ENCODE measurements at places on chromosomes 2 and 18.

DNA sequence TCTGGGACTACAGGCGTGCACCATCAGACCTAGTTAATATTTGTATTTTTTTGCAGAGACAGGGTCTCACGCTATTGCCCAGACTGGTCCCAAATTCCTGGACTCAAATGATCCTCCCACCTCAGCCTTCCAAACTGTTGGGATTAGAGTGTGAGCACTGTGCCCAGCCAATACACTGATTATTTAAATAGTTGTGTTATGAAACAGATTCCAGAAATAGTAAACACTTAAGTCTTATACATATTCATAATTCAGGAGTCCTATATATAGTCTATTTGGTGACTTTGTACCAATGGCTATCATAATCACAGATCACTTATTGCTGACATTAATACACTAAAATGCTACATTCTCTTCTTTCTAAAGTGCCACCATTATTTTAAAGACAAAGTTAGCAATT, 12.8 kb downstream of the NFU1 start:
- DNase-seq = no peak

DNA sequence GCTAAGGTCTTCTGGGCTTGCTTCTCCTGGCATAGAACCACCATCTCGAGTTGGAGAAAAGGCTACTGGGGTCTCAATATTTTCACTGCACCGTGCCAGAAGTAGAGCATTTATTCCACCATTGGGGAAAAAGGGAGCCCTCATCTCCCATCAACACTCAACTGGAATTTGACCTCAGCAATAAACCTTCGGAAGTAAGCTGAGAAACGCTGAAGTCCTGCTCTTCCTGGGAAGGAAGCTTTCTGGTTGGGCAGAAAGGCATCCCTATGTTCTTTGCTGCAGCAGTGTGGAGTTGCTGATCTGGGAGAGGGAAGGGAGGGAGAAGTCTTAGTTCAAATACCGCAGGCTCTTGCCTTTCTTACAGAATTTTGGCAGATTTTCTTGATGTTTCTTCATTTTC, 368.8 kb downstream of the NUP35 start:
- DNase-seq = no peak

GRCh38 chr2:190535121-190535439, 558 bp upstream of the NEMP2 start:
- no peak for DNase-seq

GRCh38 chr2:111945444-111946293, 47.3 kb downstream of the MERTK start:
- DNase-seq = no peak

DNA sequence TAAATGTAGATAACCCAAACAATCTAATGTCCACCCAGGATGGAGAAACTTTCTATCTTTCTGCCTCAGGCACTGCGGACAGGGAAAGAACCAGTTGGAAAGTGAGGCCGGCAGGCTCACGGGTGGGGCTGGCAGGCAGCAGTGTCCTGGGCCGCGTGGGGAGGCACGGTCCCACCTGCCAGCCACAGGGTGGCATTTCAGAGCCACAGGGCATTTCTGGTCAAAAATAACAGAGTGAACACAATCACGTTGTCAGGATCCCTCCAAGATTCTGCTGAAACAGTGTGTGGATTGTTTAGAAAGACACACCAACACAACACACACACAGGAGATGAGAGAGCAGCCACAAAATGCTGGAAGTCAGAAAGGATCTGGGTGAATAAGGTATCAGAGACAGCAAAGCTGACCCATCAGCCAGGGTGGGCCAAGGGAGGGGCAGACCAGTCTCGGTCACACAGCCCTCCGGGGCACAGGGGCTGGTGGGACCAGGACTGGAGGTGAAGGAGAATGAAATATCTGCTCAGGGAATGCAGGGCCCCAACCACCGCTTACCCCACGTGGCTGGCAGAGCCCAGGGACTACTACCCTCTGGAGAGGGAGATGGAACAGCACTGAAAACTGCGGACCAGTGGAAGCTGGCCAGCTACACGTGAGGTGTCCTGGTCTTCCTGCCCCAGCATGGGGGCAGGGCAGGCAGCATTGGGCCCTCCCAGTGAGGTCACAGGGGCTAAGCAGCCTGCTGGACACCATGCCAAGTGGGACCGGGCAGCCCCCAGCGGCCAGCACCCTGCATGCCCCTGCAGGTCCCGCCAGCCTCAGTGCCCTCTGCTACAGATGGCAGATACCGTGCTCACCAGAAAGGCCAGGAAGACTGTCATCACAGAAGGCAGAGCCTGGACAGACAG, 173.9 kb downstream of the HDAC4 start:
- no peak for DNase-seq

- DNase-seq = no peak
Observed at GRCh38 chr2:215028231-215028630, 110.2 kb downstream of the ABCA12 start.

GRCh38 chr2:107107351-107107750, 221.4 kb upstream of the ST6GAL2 start:
- DNase-seq = no peak

DNA sequence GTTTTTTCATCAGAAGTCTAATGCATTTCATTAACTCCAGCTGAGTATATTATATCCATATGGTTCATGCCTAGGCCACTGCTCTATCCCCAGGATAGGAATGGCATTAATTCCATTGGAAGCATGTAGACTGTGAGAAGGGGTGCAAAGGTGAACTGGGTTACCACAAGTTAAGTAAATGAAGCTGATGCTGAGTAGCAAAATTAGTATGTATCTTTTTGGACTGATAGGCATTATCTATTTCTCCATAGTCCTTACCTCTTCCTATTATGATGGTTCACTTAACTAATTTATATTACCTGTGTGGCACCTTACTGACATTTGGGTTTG, 24.9 kb downstream of the UBE2E3 start:
- DNase-seq = no peak

GRCh38 chr18:39350945-39351344, 1785.3 kb upstream of the CELF4 start:
- no peak for DNase-seq

- no peak for DNase-seq
Observed at GRCh38 chr2:134479696-134480330, 225.9 kb downstream of the MGAT5 start.

- no peak for DNase-seq
Observed at GRCh38 chr18:6270771-6271216, 143.9 kb downstream of the L3MBTL4 start.

DNA sequence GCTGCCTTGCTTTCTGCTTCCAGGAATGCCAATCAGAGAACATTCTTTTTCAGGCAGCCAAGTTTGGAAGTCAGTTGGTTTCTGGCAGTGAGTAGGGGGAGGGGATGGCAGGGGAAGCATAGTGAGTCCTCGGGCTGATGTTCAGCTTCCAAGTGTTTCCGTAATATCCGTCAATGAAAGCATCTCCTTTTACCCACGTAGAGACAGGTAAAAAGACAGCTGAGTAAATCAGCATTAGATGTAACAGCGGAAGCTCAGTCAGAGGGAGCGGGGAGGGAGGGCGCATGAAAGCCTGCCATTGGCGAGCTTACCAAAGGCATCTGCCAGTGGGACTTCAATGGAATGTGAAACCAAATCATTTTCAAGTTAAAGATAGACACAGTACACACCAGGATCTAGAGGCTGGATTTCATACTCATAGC, 117.1 kb upstream of the DTNA start:
- DNase-seq = peak; percentile 12

DNA sequence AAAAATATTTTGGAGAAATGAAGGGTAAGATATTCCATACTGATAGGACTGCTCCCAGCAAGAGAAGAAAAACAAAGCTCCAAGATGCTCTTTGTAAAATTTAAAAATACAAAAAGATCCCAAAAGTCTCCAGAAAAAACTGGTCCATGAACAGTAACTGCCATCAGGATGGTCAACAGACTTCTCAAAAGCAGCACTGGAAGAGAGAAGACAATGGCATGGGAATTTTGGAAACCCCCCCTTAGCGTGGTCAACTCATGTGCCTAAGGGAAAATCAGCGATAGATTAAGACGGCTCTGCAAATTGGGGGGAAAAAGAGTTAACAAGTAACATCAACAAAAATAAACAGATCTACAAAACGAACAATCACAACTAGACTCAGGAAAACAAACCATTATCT, 23.6 kb downstream of the B4GALT6 start:
- no peak for DNase-seq

DNA sequence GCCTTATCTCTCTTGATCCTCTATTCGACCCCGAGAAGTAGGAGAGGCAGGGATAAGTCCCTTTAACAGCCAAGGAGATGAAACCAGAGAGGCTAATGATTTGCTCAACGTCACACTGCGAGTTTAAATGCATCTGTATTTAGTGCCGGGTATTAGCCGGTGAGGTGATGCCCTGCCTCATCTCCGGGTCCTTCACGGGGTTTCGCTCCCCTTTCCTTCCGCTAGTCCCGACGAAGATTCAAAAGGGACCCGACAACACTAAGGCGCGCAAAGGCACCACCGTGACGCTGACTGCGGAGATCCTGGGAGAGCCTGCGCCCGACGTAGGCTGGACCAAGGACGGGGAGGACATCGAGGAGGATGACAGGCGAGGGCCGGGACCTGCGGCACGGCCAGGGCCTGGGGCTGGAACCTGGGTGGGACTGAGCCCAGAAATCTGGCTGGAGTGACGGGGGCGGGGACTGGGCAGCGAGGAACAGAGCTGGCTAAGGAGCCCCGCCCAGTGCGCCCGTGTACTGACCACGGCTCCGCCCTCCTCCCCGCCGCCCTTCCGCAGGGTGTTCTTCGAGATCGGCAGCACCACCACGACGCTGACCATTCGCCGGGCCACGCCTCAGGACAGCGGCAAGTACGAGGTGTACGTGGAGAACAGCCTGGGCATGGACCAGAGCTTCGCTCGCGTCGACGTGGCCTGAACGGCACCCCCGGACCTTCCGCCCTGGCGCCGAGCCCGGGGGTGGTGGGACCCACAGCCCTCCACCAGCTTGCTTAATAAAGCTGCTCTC, 1.0 kb upstream of the GMPPA start:
- peak; percentile 50 for DNase-seq

- peak; percentile 70 for DNase-seq
Observed at GRCh38 chr2:205889114-205889513, 196.9 kb downstream of the INO80D start.

DNA sequence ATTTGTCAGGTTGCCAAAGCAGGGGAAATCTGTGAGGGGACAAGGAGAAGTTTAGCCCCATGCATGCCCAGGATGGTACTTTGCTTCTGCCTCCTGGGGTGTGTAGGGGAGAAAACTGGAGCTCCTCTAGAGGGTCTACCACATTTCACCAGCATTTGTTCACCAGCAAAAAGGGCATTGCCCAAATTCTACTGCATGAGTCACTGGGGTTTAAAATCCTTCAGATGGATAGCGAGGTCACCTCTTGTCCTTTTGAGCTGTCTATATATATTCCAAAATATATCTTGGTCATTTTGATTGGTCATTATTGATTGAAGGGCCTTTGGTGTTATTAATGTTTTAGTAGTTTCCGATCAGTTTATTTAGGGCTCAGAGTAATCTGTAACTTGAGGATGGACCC, 18.7 kb downstream of the FHOD3 start:
- DNase-seq = no peak

- no peak for DNase-seq
Observed at GRCh38 chr18:74669136-74669798, 71.6 kb downstream of the ZNF407 start.

GRCh38 chr2:162490761-162491470, 147.0 kb downstream of the GCA start:
- no peak for DNase-seq

DNA sequence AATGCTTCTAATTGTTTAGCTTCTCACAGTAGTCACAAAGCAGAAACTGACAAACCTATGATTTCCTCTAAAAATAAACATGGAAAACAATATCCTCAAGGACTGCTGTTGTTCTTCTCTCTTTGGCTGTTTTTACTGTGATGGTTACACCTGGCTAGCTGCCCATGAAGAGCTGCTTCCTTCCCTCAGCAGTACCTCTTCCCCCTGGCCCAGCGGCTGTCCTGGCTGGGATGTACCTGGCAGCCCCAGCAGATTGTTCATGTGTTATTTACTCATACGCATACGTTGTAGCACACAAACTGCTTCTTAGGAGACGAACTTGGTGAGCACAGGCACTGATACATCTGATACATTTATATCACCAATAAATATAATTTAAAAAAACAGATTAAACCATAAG, 27.4 kb downstream of the NEMP2 start:
- DNase-seq = no peak

DNA sequence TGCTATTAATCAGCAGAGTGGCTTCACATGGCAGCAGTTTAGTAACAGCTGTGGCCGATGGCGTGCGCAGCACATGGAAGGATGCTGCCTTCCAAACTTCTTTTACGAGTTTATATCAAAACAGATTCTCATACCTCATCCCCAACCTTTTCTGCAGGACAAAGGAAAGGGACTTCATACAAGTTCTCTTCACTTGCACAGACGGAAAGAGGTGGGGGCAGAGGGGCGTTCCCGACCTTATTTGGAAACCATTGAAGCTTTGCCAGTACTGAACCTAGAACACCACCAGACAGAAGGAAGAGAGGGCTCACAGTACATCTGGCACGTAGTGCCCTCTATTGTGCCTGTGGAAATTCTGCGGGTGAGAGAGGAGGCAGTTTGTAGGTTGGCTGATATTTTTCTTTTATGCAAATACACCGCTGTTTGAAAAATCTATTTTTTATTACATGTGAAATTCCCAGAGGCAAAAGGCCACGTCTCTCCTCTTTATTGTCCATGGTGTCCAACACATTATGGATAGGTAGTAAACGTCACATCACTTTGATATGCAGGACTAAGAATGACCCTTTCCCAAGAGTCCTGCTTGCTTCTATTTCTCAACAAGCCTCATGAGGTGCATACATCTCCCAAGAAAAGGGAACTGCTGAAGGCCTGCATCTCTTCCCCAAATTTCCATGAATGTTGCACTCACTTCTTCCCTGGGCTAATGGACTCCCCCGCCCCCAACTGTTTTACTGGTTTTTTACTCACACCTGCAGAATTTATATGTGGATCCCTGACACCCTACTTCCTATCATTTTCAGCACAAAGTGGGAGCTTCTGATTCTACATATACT, 31.3 kb downstream of the COLEC12 start:
- no peak for DNase-seq

GRCh38 chr18:9217743-9218451, 81.3 kb downstream of the ANKRD12 start:
- no peak for DNase-seq

DNA sequence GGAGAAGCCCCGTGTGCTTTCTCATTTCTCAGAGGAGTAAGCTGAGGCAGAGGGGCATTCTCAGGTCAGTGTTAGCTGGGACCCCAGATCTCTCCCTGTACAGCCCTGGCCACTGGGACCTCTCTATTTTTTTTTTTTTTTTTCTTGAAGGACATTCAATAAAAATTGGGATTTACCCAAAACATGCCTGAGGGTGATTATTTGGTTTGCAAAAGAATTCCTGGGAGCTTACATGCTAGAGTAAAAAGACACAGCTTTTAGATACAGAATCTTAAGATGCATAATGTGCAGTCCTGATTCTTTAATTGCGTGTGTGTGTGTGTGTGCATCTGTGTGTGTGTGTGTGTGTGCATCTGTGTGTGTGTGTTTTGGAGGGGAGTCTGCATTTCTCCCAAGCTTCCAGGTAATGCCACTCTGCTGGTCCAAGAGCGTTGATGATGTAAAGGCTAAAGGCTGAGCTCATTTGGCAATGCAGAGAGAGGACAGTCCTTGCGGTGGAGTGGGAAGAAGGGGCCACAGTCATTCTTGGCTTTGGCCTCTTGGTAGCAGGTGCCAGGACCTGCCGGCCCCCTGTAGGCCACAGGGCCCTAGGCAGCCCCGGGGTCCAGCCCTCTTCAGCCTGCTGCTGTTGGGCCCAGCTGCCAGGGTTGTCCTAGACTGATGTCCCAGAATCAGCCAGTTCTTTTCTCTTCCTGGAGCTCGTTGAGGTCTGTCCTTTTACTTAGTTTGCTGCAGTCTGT, 74.1 kb upstream of the MCFD2 start:
- no peak for DNase-seq
